ENCODE measurements at places on chromosomes 7 and 10. TPM values are rescaled to one million over a fixed set of nuclear protein-coding genes. Genes with fewer than 3 reads are reported as not detected.
A peak's percentile ranks its signal among the peaks of the same experiment; 100 is the strongest.

DNA sequence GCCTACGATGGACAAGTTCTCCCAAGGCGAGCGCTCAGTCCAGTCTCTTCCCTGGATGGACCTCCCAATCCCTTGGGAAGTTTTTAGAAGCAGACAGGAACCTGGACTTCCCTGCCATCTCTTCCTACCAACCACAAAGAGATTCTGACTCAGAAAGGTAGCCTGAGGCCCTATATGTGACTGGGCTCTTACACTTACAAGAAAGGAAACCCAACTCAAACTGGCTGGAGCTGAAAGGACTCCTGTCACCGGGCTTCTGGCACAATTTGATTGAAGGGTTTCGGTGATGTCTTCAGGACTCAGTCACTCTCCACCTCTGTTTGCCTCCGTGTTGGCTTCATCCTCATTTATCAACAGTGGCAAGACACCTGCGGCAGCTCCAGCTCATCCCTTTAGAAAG, 3.7 kb upstream of the COL13A1 start:
- no peak for DNase-seq

DNA sequence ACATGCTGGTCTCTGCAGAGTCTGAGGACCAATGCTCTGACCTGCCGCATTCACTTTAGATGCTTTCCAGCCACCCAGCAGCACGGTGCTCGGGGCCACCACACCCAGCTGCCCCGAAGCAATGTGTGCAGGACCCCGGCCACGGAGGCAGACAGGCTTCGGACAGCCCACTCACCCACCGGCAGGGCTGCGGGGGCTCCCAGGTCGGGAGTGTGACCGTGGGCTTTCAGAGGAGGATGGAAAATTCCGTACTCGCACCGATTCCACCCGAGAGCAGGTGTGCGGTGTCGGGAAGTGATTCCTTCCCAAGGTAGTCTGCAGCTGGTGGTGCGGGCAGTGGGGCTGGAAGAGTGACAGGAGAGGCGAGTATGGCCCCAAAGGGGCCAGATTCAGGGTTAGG, 190.9 kb downstream of the DNAJB6 start:
- DNase-seq = peak; percentile 22

Gene GRK5
- 21.8 TPM for total RNA-seq

Gene DDX50
- 49.3 TPM for total RNA-seq

- DNase-seq = no peak
These were observed 990.6 kb upstream of the PHF14 start for GRCh38 chr7:9983048-9983447.

- DNase-seq = no peak
These were observed 150.2 kb downstream of the GNAI1 start for GRCh38 chr7:80284855-80285254.

- DNase-seq = no peak
These were observed 388.4 kb downstream of the TFEC start for GRCh38 chr7:115642194-115642593.

Data from activated naive CD8-positive, alpha-beta T cell treated with anti-CD3 and anti-CD28 coated beads, Interleukin-2, amount 10 ng/mL, durations not matched to agents 7 days and 5 days (primary cell).